NCI-H1105 treated with DMSO at 0.1 percent for 48 hours (cell line): ENCODE measurements at places on chromosomes 1 and 21.

- no peak for DNase-seq
Observed at GRCh38 chr1:997993-998744, 1.7 kb downstream of the HES4 start.

GRCh38 chr1:172089768-172090510, 248.6 kb downstream of the DNM3 start:
- DNase-seq: no peak

GRCh38 chr1:234697015-234697414, 87.0 kb upstream of the IRF2BP2 start:
- DNase-seq: no peak

GRCh38 chr1:164930241-164930640, 371.3 kb downstream of the PBX1 start:
- no peak for DNase-seq
